ENCODE measurements at places on chromosomes 6 and 20.

DNA sequence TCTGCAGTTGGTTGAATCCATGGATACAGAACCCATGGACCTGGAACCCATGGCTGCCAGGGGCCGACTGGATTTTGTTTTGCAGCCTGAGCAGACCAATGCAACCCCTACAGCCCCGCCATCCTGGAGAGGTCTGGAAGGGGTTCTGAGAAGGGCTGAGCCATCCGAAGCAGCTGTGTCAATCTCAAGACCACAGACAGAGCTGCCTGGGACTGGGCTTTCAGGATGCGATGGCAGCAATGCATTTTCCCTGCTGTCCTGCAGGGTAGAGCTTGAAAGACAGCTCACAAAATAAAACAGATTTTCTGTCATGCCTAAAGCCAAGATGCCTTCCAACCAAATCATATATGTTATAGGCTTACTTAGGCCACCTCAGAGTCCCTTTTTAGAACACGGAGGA lies 125.8 kb upstream of the NXT1 start:
- no peak for DNase-seq

DNA sequence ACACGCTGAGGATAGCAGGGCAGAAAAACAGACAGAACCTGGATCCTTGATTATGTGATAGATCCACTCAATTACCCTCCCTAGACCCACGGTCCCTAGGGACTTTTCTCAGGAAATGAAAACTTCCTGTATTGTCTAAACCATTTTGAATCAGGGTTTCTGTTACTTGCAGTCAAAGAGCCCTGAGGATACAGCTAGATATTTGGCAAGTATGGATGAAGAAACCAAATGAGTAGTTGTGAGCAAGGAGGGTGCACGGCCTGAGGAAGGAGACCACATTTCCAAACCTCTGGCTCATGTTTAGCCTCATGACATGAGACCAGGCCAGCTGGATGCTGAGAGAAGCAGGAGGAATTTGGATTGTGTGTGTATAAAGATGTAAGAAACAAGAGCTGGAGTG lies 91.6 kb downstream of the MRPL14 start:
- DNase-seq: peak; percentile 90

DNA sequence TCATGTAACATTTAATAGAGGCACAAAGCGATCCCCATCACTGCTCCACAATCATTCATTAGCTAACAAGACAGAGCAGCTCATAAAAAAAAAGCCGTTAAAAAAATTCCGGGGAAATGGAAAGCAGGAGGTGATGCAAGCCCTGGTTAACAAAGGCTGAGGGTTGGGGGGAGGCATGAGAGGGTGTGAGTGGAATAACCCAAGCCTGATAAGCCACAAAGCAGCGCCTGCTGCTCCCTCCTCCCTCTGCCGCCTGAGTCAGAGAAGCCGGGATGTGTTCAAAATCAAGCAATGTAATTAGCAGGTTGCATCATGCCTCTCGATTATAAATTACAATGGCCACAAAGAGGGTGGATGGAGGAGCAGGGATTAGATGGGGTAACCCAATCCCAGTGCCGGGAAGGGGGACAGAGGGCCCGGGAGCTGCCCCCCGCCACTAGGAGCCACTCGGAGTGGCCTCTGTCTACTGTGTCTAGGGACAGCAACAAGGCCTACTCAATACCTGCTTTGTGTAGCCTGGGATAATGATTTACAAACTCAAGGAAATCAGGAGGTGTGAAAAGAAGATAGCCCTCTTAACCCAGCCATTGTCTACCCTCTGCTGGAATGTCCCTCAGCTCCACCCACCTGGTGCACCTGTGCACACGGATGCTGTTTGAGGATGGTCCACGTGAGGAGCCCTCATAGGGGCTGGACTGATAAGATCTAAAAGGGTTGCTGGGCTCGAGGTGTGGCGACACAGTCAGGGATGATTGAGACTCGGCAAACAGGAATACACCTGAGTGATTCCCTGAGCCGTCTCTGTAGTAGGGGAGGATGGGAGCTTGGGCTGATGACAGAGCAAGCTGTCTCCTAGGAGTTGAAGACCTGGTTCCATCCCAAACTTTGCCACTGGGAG lies 156.9 kb downstream of the VEGFA start:
- peak; percentile 66 for DNase-seq

GRCh38 chr6:113856625-113857555 lies at the start of gene MARCKS:
MARCKS (plus strand) TSS chr6:113857345; CDS start chr6:113857746, 401 bp downstream.
- peak; percentile 98 for DNase-seq

DNA sequence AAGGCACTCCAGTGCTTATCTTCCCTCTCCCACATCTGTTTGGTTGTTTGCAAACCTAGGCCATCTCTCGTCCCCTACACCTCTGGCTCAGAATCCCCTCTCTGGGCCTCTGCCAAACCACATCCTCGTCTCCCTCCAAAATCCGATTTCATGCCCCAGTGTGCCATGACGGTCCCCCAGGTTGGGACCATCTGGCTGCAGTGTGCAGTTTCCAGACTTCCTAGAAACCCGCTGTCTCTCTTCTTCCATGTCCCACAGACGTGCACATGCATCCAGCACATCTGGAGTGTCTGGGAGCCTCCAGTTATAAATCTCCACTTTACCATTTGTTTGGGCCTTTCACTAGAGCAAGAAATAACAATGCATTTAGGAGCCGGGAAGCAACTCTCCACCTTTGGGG lies 316.2 kb downstream of the KIF16B start:
- no peak for DNase-seq

GRCh38 chr6:139109558-139109957 lies 25.3 kb upstream of the HECA start:
- DNase-seq: no peak

Data from suppressor macrophage treated with lipopolysaccharide for 1 hour (primary cell).